ENCODE measurements at places on chromosomes 12 and 14.

GRCh38 chr12:122282061-122282460, 15.8 kb upstream of the VPS33A start:
- DNase-seq, result no peak

- no peak for DNase-seq
These were observed 656 bp downstream of the RAB21 start for GRCh38 chr12:71755146-71755892.

DNA sequence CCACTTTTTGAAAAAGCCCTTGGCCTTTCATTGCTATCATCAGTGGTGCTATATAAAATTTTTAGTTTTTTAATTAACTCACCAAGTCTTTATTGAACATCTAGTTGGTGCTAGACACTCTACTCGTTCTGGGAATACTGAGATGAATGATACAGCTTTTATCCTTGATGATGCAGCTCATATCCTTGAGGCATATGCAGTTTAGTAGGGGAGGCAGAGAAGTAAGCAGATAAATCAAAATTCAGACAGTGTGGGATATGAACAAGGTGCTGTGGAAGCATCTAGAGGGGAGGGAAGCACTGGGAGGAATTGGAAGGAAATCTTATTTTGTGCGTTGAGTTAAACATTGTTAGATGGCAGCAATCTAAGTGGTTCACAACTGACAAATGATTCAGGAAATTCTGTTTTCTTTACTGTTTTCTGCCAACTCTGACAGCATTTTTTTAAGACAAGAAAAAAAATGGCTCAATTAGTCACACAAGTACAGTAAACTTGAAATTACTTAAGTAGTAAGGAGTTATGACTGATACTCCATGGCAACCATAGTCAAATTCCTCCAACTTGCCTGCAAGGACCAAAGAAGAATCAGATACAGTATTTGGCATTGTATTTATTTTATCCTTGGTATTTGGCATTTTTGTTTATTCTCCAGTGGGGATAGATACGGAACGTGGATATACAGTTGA, 119.2 kb downstream of the TMTC2 start:
- no peak for DNase-seq

DNA sequence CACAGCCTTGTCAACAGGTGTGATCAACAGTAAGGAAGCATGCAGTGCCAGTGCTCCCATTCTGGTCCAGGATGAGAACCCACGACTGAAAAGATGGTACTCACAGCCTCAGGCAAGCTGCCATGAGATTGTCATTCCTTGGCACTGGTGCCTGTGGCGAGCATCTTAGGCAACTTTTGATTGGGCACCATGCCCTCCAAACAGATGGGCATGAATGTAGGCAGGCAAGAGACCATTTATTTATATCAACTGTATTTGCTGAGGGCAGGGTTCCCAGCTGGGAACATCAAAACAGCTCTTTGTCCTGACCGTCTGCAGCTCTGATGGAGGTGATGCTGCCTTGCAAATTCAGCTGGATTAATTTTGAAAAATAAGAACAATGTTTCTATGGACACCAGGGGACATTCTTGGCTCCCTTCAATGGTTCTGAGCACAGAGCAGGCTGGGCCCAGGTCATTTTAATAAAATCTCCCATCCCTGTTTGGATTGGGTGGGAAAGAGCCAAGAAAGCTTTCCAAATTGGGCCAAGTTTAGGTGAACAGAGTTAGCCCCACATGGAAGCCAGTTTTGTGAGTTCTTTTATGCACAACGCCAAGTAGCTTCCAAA, 522.5 kb downstream of the RMST start:
- DNase-seq, result no peak

DNA sequence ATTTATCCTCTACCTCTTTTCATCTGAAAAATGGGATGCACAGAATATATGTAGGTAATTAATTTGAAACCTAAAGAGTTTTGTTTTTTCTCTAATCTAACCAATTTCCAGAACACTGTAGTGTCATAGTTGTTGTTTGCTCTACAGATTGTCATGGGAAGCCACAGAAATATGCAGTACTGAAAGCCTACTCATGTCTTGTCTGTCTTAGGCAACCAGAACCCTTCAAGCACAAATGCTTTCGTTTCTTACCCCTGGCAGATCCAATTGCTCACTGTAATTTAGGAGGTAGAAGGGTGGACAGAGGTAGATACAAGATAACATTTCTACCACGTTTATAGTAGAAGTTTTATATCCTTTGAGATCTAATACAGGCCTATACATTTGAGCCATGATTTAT, 330.2 kb upstream of the NOVA1 start:
- no peak for DNase-seq

- DNase-seq, result no peak
These were observed 237.8 kb downstream of the CACNA1C start for GRCh38 chr12:2290516-2291065.

- DNase-seq, result no peak
These were observed 154.2 kb downstream of the APAF1 start for GRCh38 chr12:98799146-98799810.

DNA sequence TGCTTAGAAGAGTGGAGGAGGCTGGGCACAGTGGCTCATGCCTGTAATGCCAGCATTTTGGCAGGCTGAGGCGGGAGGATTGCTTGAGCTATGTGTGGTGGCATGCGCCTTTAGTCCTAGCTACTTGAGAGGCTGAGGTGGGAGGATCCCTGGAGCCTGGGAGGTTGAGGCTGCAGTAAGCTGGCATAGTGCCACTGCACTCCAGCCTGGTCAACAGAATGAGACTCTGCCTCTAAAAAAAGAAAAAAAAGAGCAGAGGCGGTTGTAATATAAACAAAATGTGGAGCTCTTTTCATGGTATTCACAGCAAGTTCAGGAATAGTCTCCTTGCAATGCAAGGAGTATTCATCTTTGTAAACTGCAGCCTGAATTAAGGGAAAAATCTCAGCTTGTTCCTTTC, 27.2 kb downstream of the ARID2 start:
- no peak for DNase-seq

- no peak for DNase-seq
These were observed 16.0 kb upstream of the ZFP36L1 start for GRCh38 chr14:68808696-68809480.

DNA sequence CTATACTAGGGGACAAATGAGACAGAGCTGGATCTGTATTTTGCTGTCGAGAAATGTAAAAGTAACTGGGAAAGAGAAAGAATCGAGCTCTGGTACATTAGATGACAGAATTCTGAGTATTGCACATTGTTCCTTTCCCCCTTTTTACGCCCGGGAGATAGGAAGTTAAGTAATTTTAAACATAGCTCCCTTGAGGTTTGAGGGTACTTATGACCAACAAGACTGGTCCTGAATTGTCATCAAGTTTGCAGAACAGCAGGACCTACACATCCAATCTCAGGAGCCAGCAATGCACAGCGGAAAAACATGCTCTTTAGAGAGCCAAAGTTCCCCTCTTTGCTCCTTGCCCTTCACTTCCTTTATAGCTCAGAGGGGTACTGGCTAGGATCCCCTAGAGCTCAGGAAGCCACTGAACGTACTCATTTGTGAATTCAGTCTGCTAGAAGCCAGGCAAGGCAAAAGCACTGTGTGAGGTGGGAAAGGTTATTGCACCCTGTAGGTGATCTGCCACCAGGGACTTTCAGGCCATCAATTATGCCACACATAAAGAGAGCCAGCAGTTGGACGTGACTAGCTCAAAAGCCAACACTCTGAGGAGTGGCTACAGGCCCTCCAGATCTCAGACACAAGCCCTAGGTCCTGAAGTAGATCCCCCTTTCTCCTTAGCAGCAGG, 333.8 kb downstream of the KCNH5 start:
- DNase-seq, result no peak

GRCh38 chr12:12467688-12468261, 94.9 kb downstream of the DUSP16 start:
- no peak for DNase-seq

- DNase-seq, result no peak
These were observed 138.4 kb upstream of the G2E3 start for GRCh38 chr14:30420515-30420914.

DNA sequence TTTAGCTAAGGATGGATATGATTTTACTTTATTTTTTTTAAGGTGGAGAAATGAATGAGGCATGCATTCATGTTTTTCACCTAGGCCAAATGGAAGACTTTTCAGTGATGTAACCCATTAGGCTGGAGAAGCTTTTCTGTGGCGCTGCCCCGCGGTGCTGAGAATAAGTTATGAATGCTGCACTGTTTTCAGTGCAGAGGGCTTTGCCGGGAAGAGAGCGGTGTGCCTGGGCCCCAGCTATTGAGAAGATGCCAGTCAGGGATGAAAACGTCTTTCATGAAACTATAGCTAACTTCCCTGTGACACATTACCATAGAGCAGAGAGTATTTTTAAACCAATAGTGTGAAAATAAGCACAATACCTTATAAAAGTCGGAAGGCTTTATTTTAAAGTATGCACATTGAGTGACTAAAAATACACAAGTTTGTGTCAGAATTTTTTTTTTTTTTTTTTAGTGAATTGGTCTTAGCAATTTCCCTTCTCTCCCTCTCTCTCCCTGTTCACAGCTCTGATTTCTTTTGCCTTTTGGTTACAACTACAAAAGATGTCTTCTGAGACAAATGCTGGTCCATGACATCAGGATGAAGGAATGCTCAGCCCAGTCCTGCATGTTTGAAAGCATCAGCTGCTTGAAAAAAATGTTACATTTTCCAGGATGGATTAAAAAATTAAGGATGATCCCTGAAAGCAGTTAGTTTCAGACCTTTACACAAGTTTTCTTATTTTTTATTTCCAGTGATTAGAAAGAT, 48.3 kb downstream of the NPAS3 start:
- DNase-seq, result no peak

DNA sequence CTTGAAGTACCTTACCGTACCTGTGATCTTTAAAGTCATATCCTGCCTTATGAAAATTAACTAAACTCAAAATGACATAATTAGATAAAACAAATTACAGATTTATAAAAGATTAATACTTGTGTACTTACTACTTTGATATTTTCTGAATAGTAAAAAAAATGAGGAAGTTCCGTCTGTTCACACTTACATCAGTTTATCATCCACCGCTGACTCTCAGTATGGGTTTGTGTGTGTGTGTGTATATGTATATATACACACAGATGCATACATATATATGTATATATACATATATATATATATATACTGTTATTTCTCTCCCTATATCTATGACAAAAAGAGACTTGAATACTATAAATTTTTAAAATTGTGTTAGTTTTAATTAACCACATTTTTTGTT, 65.0 kb upstream of the MON2 start:
- no peak for DNase-seq

DNA sequence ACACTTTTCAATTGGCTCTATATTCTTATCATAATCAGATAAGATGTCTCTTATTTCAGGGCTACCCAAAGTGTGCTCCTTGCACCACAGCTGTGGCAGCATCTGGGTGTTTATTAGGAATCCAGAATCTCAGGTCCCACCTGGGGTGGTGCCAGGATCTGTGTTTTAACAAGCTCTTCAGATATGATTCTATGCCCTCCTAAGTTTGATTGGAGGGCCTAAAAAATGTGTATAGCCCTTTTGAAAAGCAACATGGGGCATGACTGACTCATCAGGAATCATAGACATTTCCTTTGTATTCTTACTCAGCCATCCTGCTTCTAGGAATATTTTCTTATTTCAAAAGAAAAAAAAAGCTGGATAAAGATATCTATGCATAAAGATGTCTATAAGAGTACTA, 103.1 kb downstream of the HELB start:
- DNase-seq, result no peak

- no peak for DNase-seq
These were observed 884 bp downstream of the CAPRIN2 start for GRCh38 chr12:30753751-30754382.

DNA sequence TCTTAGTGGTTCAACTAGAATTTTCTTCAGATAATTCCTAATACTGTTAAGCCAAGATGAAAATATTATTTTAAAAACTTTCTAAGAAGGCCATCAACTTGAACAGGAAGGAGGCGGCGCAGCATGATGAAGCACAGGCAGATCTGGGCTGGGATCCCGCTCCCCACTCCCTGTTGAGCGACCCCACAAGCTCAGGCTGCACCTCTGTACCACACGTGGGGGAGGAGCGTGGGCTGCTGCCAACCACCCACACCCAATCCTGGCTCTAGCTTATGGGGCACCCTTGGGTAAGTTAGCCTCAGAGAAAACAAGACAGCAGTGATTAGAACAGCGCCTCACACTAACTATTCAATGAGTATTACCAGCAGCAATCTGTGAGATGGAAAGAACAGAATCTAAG, 6.0 kb downstream of the MTERF2 start:
- no peak for DNase-seq

DNA sequence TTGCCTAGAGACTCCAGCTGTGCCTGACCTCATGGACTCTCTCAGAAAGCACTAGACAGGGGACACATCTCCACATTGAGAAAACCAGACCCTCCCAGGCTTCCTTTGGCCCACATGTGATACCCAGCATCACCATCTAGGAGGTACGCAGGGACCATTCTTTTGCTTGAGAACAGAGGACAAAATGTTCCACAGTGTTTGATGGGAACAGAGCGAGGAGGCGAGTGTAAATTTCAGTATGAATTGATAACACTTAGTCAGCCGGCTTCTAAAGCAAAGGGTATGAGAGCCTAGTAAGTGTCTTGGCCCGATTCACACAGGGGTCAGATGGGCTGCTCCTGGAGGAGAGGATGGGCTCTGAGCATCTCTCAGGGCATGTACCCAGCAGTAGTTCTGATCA, 1052.4 kb downstream of the BCL11B start:
- DNase-seq, result no peak

- no peak for DNase-seq
These were observed 87.1 kb downstream of the TMEM260 start for GRCh38 chr14:56666716-56667115.

GRCh38 chr14:37056473-37056872, 115.9 kb downstream of the SLC25A21 start:
- no peak for DNase-seq

DNA sequence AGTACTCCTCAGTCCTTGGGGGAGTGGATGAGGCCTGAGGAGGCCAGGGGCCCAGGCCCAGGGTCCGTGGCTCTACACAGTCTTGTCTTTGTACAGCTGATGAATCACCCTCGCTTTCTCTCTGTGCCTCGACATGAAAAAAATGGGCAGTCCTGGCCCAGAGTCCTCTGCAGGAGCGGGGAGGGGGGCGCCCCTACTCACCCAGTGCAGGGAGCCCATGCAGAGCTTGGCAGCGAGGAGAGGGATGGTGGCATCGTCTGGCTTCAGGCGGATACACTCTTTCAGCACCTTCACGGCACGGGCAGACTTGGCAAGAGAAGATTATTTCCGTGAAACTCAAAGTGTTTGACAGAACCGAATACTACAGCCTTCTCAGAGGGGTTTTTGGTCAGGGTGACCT, 159.3 kb downstream of the TTC7B start:
- DNase-seq, result no peak

GRCh38 chr14:50862036-50862570, 9.8 kb upstream of the ABHD12B start:
- DNase-seq, result no peak

- DNase-seq, result no peak
These were observed 75.0 kb upstream of the OVCH1 start for GRCh38 chr12:29572464-29572863.

GRCh38 chr12:31117203-31118011, 43.7 kb downstream of the DDX11 start:
- no peak for DNase-seq

DNA sequence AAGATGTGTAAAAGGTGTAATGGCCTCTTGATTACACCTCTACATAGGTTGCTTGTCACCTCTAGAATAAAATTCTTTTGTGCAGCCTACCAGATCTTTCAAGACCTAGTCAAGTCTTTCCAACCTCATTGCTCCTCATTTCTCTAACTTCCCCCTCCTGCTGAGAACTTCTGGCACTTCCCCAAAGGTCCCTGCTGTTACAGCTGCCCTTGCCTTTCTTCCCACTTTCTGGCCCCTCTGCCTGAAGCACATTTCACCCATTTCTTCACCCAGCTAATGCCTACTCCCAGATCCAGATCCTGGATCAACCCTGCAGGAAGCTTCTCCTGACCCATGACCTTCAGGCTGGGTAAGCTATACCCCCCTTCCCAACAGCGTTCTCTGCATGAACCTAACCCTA, 1.5 kb downstream of the TSHR start:
- no peak for DNase-seq
